ENCODE measurements at places on chromosomes 4 and X. TPM values are rescaled to one million over a fixed set of nuclear protein-coding genes. Genes with fewer than 3 reads are reported as not detected.

DNA sequence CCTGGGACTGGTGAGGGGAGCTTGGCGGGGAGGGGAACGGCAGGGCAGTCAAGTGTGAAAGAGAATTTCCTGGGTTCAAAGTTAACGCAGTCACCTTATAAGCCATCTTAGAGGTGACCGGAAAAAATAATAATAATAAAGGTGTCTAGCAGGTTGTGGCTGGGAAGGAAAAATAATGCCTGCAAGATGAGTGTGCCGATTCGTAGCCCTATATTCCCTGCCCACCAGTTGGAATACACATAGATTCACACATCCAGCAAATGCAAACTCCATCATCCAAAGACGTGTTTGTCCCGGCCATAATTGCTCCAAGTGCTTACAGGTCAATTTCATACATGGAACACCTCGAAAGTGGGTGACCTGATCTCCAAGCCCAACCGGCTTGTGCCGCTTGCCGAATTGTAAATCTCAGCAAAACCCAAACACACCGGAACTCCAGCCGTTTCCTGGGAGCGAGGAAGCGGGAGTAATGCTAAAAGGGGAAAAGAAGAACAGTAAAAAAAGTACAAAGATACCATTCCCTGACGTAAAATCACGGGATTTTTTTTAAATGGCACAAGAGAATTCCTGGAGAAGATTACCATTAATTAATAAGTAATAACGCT is 1.3 kb upstream of the FAT1 start:
- DNase-seq = no peak

- DNase-seq = no peak
These were observed 112.2 kb upstream of the MAP3K15 start for GRCh38 chrX:19627533-19627932.

- DNase-seq = no peak
These were observed 21.9 kb upstream of the HPGDS start for GRCh38 chr4:94364527-94364926.

- no peak for DNase-seq
These were observed 2.3 kb downstream of the MAGEB16 start for GRCh38 chrX:35800474-35800873.

DNA sequence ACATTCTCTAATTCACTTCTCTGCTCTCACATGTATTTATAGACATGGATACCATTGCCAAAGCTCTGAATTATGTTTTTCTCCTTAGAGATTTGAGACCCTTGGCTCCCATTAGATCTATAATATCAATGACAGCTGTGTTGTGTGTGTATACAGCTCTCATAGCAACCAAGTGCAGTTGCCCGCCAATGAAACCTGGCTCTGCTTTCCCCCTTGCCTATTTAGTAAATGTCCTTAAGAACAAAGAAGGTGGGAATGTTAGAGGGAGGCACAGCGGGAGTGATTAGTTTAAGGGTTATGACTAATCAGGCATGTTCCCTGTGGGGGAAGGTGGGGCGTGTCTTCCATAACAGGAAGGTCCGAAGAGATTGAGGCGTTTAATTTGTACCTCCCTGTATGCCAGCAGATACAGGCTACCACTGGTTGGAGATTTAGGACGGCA is 100.5 kb upstream of the TBC1D9 start:
- DNase-seq = peak; percentile 26

DNA sequence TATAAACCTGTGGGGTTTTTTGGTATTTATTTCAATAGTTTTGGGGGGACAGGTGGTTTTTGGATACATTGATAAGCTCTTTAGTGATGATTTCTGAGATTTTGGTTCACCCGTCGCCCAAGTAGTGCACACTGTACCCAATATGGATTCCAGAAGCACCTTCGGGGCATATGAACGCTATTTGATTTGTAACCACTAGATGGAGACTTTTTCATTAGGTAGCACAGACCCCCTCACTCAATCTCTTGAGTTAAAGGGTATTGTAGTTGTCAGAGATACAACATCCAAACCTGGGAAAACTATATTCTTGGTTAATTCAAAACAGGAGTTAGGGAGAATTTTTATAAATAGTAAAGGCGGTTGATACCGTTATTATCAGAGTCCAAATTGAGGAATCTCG is 79.8 kb downstream of the SPANXN3 start:
- no peak for DNase-seq

DNA sequence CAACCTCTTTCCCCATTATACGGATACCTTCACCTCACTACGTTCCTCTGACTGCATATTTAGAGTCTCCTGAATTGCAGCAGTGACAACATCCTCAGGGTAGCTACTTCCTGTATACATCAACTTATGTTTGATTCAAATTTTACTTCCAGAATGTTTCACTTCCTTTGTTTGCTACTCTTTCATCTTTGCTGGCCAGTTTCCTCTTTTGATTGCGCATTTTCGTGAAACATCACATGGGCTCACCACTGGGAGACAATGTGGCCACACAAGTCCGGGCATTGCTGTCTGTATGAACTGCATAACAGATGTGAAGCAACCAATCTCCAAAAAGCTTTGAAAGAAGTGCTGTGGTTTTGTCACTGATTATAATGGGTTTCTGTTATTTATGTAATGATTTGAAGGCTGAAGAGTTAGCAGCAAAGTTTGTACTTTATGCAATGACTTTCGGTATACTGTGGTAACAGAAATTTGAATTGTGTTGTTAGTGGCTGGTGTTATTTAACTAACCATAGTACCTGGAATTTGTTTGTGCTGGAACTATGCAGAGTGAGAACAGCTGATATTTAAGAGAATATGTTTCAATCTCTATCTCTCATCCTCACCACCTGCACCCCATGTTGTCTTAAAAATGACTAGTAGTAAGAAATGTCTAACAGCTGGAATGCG is 7.4 kb downstream of the SNCA start:
- DNase-seq = no peak

GRCh38 chrX:4043951-4044350 is 330.5 kb upstream of the PRKX start:
- DNase-seq = no peak

The MAGEA11 gene
- not detected for total RNA-seq

- DNase-seq = no peak
These were observed 2.2 kb downstream of the MAPK10 start for GRCh38 chr4:86357608-86358007.

GRCh38 chr4:63505714-63506460 is 903.4 kb downstream of the TECRL start:
- no peak for DNase-seq

The XK gene
- 1.1 TPM for total RNA-seq

GRCh38 chrX:136028383-136028984 is 43.2 kb downstream of the SLC9A6 start:
- DNase-seq = peak; percentile 9

DNA sequence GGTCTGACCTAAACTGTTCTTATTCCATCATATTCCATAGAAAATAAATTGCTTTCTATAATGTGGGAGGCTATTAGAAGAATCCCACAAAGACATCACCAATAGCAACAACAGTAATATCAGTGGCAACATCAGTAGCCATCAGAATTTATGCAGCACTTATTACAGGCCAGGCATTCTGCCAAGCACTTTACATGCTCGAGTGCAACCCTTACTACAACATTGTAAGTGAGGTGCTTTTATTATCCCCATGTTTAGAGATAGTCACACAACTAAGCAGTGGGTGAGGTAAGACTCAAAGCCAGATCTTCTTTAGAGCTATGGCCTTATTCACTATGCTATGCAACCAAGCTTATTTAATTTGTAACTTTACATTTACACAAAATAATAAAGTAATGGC is 317.1 kb upstream of the BMP3 start:
- DNase-seq = peak; percentile 18

DNA sequence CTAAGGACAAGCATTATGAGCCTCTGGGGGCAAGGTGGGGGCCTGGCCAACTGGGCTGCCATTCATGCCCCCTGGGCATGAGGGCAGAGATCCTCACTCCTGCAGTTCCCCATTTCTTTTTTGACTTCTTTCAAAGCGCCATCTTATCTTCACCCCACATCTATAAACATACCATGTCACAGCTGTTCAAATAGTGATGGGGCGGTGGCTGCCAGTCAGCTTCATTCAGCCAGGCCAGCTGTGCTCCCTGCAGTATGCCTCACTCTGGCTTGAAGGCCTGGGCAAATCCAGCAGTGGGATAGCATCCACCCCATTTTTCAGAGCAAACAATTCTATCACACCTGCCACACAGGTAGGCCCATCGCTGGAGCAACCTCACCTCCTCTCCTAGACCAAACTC is 85.5 kb downstream of the NHSL2 start:
- no peak for DNase-seq

- DNase-seq = no peak
These were observed 141.9 kb downstream of the MAB21L2 start for GRCh38 chr4:150723727-150724411.

DNA sequence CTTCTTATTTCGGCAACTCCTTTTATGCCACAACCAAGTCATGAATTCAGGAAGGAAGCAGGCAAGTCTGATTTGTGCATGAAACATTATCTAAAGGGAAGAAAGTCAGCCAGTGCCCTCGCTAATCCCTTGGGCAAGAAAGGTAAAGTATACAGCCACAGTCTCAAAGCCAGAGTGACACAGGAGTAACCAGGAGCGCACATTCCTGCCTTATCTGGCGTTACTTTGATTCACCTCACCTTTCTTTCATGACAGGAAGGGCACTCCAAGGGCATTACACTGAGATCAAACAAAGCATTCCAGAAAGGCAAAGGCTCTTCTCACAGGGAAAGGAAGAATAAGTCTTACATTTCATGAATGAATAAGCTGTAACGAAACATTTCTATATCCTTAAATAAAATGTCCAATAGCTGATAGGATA is 38.8 kb downstream of the FAT1 start:
- DNase-seq = no peak

The CSAG3 gene
- not detected for total RNA-seq

DNA sequence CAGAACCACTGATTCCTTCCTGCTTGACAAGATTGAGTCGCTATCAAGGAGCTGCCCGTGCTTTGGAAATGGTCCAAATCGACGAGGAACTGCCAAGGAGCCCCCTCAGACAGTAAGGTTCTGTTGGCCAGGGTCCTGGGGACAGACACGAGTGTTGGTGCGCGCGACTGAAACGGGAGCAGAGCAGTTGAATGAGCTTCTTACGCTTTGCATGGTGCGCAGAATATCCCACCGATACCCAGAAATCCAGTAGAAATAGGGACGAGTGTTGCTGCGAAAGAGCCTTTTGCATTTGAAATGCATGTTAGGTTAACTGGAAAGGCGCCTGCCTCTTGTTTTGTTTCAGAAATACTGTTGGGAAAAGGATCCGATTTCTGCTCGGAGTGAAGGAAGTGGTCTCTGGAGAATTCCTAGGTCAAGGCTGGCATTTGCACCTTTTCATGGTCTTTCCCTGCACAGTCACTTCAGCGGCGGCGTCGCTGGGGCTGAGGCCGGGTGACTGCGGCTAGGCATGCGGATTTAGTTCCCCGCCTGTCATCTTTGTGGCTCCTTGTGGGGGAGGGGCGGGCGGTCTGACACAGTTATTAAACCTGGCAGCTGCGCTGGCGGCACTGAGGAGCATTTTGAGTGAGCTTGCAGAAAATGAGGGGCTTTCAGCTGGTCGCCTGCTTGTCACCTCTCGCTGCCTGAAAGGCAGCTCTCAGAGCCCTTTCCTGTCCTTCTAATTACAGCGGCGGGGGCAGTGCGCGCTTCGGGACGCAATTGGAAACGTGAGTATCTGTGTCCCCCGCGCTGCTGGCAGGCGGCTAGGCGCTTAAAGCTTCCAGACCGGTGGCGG is 51.5 kb upstream of the TRIM2 start:
- DNase-seq = no peak

DNA sequence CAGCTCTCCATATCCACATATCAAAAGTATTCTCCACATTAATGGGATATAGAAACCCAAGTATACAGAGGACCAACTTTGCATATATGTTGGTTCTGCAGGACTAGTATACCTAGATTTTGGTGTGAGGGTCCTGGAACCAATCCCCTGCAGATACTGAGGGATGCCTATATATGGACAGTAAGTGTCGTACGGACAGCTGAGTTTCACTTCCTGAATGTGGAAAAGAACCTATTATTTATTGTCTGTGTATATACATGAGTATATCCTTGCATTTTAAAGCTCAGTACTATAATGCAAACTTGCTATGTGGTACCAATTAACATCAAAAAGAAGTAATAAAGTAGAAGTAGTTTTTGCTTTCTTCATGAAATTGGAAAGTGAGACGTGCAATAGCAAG is 101.9 kb downstream of the FBXW7 start:
- no peak for DNase-seq

GRCh38 chr4:76670631-76671030 is 227.3 kb downstream of the SOWAHB start:
- DNase-seq = no peak

GRCh38 chr4:118967393-118967792 is 78.7 kb downstream of the SYNPO2 start:
- DNase-seq = no peak

The USP51 gene
- 2.0 TPM for total RNA-seq

- no peak for DNase-seq
These were observed 4.2 kb upstream of the TAB3 start for GRCh38 chrX:30893206-30893605.

DNA sequence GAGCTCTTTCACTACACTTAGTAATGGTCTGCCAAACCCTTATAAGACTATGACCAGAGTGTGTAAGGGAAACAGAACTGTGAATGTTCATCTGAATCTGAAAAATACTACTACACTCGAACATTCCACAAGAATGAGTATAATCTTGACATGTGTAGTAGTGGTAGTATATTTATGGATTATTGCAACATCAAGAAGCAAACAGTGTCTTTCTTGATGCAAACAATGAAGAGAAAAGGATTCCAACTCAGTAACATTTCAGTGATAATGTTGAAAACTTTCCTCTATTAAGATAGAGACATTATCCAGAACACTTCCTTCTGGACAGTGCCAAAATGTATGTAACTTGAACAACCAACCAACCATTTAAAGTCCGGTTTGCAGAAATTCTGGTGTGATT is 394.7 kb upstream of the CPEB2 start:
- no peak for DNase-seq

GRCh38 chrX:43699475-43699874 is 43.4 kb downstream of the MAOA start:
- DNase-seq = no peak

GRCh38 chrX:152819266-152819665 is 11.3 kb downstream of the CETN2 start:
- DNase-seq = no peak

The LPAR4 gene
- 0.21 TPM for total RNA-seq

- DNase-seq = no peak
These were observed at the start of gene PDLIM3 for GRCh38 chr4:185534866-185535611. Gene PDLIM3 (minus strand): TSS chr4:185535507. CDS start chr4:185535434, 73 bp downstream.
